ENCODE measurements at places on chromosomes 7 and 10.
A peak's percentile ranks its signal among the peaks of the same experiment; 100 is the strongest.

DNA sequence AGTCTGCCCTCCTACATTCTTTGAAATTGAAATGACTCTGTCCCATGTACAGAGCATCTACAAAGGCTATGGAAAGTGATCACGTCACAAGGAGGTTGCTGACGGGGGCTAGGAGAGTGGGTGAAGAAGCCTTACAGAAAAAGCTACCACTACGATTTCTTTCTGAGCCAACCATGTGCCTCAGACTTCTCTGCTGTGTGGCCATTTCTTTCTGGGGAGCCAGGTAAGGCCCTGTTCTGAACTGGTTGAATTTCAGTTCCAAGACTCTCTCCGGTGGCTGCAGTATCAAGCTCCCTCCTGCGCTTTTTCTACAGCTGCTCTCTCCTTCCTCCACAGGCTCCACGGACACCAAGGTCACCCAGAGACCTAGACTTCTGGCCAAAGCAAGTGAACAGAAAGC is 112.5 kb upstream of the PRSS1 start:
- DNase-seq = no peak

- DNase-seq = no peak
These were observed 21.3 kb downstream of the YKT6 start for GRCh38 chr7:44222074-44222473.

GRCh38 chr7:74222851-74223710 is 13.3 kb downstream of the LAT2 start:
- no peak for DNase-seq

DNA sequence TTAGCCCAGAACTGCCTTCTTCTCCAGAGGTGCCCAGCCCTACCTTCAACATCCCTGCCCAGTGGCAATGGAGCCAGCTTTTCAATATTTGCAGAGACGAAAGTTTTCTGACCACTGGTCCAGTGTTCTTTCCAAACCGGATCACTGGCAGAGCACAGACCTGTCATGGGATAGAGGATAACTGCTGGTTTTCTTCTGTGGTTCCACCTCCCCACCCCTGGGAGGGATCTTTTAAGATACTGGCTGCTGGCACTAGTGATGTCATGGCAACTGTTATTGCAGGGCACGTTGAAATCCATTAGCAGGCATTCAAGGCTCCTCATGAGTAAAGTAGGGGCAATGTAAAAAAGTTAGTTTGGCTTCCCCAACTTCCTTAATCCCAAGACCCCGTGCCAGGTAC is 387.1 kb downstream of the LRMDA start:
- DNase-seq = no peak

- DNase-seq = peak; percentile 40
These were observed 44.1 kb upstream of the ATP6V0A4 start for GRCh38 chr7:138842111-138842510.

GRCh38 chr10:124004663-124005004 is 88.8 kb downstream of the CHST15 start:
- no peak for DNase-seq

GRCh38 chr10:3180355-3181025 is 7.9 kb upstream of the PITRM1 start:
- DNase-seq = no peak

DNA sequence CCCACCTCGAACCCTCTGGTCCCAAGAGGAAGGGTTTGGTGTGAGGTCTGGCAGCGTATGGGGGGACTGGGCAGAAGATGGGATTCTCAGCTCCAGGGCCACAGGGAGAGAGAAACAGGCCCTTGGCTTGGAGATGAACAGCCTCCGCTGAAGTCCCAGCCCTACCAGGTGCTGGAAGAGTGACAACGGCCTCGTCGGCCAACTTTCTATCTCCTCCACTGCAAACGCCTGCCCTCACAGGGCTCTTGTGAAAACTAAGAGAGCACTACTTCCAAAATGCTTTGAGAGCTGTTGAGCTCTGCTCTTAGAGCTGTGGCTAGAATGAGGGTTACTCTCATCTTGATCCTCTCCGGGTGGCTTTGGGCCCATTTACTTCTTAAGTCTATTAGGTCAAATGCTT is 63.5 kb downstream of the AFAP1L2 start:
- DNase-seq = no peak

- no peak for DNase-seq
These were observed 19.3 kb upstream of the ZNF680 start for GRCh38 chr7:64581926-64582894.

GRCh38 chr10:77554996-77555397 is 82.6 kb downstream of the KCNMA1 start:
- no peak for DNase-seq

- DNase-seq = no peak
These were observed 19.0 kb upstream of the CAPZA2 start for GRCh38 chr7:116843378-116843777.

DNA sequence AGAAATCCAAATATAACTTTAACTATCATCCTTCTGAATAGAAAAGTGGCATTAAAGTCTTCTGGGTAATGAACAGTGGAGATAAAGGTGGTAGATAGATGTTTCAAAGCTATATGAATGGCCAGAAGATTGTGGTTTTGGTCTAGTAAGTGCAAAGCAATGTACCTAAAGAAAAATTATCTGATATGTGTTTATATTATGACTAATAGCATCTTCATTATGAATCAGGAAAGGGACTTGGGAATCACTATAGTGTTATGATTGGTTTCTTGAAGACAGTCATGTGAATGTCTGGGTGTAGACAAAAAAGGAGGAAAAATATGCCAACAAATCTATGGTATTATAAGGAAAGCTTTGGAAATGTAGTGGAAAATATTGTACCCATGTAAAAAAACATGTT is 3.0 kb downstream of the ZNF518A start:
- peak; percentile 65 for DNase-seq

DNA sequence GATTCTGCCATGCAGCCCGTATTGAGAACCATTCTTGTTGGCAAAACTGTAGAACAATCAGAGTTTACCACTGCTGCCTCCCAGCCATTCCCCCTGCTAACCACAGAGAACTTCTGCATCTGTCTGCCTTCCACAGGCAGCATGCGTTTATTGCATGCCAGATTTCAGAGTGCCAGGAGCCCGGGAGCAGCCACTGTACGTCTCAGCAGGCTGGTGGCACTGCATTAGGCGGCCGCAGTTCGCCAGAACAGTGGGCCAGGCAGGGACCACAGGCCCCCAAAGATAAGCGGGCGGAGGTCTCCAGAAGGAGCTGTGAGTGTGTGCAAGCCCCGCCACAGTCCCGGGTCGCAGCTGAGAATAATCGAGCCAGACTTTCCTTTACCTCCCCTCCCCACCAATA is 31.8 kb downstream of the ZNF467 start:
- no peak for DNase-seq

DNA sequence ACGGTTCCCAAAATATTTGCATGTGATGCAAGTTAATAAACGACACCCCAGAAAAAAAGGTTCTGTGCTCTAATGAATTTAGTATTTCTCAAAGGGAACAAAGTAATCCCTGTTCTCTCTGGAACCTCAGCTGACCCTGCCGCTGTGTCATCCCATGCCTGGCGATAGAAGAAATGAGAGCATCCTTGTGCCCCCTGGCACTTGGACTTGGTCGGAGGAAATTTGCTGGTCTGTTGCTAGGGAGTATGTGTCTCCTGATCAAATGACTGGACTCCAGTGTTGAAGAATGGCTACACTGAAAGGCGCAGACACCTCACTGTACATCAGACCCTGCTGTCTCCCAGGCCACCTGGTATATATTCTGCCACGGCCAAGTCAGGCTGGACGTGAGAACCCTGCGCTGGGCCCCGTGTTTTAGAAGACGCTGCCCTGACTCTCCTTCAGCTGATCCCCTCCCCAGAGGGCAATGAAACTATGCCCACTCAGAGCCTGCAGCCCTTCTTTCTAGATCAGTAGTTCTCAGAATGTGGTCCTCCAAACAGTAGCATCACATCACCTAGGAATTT is 67.2 kb downstream of the THNSL1 start:
- DNase-seq = no peak

DNA sequence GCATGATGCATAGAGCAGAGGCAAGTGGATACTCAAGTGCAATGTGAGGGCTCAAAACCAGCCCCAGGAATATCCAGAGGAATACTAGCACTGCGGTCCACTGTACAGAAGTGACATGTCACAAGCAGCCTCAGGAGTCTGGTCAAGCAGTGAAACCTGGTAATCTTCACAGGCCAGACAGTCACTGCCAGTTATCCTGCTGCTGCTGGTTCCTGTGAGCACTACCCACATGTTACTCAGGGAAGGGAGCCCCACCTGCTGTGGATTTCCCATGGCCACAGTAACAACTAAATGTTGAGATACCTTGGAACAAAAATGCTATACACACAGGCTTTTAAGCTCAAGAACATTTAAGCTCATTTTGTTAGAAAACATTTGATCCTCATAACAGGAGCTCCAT is 103.0 kb downstream of the RNF133 start:
- DNase-seq = no peak

GRCh38 chr7:2102375-2102723 is 130.4 kb downstream of the MAD1L1 start:
- no peak for DNase-seq

DNA sequence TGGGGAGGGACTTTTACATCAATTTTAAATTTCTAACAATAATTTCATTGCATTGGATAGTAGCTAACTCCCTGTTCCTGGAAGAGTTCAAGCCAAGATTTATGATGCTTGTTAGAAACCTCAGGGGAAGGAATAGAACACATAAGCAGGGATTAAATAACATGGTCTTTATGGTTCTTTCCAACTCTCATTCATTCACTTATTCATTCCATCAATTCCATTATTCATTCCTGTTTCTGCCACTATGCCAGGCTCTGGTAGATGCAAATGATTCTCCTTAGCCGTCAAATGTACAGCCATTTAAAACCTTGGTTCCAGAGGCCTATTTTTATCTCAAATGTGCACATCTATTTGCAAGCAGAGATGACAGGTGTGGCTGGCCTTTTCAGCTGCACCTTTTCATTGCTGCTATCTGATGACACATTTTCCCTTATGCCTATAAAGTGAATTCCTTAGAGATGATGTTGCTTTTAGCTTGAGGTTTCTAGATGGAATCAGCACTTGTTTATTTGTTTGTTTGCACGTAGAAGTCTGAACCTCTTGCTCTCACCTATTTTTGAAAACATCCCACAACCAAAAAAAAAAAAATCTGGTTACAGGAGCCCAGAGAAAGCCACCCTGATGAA is 205.7 kb upstream of the IGFBP3 start:
- DNase-seq = peak; percentile 56

- DNase-seq = no peak
These were observed 448.1 kb downstream of the GRM8 start for GRCh38 chr7:126804604-126805003.

- DNase-seq = no peak
These were observed 1.4 kb upstream of the ZYX start for GRCh38 chr7:143379611-143380259.

DNA sequence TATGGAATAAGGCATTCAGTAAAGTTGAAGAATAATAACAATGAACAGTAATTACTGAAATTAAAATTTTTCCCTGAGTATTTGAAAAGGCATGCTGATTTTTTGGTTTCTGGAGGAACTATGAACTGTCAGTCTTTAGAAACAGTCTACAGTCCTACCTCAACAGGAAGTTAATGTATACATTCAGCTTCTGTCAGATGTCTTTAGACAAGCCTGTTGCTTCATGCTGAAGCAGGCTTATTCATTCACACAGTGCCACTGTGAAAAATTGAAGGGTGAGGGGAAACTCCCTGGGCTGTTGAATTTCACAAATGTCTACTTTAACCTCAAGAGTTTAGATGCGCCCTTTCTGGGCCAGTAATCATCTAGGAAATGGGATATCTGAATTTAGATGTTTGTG is 3.5 kb downstream of the NRF1 start:
- peak; percentile 83 for DNase-seq

- no peak for DNase-seq
These were observed 539.6 kb downstream of the CNTNAP2 start for GRCh38 chr7:146655928-146656797.

DNA sequence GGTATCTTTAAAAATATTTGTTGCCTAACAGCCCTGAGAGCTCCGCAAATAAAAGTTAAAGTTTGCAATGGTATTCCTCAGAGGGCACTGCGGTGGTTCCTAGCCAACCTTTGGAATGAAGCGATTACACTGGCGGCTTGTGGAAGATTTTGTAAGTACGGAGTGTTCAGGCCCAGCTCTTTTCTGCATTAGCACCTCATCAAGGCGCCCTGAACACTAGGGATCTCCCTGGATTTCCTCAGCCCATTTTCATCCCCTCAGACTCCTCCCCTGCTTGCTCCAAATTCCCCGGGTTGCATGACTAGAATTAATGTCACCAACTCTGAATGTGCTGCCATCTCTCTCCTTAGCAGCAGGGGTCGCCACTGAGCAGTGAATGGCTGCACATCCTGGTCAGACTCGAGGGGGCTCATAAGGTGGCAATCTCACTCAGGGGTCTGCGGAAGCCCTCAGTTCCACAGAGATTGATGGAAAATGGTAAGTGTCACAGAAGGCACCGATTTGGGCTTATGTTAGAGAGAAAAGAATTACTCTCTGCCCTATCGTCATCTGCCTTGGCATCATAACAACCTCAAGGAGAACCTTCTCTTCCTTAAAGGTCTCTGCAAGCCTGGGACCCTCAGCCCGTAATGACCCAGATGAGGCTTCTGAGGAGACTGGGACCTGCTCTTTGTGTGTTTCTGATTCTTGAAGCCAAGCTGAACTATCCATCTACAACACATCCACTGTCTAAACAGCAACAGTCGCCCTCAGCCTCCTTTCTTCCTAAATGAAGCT is 262.8 kb upstream of the AOAH start:
- peak; percentile 48 for DNase-seq

All from epithelial cell of esophagus (primary cell).